ENCODE measurements at places on chromosomes 12 and 14.

DNA sequence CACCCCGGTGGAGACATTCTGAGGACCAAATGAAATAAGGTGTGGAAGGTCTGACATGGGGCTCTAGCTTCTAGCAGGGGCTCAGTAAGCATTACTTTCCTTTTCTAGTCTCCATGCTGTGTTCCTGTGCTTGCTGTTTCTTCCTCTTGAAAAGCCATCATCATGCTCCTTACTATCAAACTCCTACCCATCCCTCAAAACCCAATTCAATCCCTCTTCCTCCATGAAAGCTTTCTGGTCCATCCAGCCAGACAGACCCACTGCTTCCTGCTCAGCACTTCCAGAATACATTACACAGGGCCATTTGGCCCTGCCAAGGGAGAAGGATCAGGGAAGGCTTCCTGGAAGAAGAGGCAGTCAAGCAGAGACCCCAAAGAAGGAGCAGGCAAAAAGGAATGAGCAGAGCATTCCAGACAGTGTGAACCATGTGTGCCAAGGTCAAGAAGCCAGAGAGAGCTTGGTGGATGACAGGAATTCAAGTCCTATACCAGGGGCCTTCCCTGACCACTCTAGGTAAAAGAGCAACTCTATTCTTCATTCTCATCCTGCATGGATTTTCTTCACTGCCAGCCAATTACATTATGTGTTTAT is 59.5 kb downstream of the NUAK1 start:
- DNase-seq = no peak

DNA sequence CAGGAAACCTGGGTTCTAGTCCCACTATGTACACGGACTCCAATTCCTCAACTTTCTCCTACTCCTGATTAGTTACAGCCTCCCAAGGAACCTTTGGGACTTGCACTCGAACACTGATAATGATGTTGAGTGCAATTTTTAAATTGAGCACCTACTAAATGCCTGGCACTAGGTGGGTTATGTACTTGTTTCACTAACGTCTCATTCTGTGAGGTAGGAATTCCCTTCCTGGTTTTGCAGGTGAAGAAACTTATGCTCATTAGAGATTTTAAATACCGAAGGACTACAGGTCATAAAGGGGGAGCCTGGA is 536 bp downstream of the PARPBP start:
- DNase-seq = no peak

DNA sequence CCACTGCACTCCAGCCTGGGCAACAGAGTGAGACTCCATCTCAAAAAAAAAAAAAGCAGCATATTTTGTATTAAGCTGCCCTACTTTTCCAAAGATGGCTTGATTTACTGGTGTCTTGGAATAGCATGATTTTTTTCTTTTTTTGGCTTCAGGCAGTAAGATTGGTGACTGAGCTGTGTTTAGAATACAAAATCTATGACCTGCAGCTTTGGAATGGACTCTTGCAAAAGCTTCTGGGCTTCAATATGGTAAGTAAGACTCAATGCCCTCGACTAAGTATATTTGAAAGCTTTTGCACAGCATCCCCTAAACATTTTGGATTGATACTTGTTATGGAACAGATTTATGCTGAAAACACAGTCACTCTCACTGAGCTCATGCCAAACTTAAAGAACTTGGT is 87.8 kb downstream of the KNTC1 start:
- DNase-seq = no peak

GRCh38 chr12:14930299-14930698 is 8.0 kb downstream of the ERP27 start:
- no peak for DNase-seq

GRCh38 chr12:49097381-49097780 is 2.8 kb upstream of the DHH start:
- DNase-seq = no peak

DNA sequence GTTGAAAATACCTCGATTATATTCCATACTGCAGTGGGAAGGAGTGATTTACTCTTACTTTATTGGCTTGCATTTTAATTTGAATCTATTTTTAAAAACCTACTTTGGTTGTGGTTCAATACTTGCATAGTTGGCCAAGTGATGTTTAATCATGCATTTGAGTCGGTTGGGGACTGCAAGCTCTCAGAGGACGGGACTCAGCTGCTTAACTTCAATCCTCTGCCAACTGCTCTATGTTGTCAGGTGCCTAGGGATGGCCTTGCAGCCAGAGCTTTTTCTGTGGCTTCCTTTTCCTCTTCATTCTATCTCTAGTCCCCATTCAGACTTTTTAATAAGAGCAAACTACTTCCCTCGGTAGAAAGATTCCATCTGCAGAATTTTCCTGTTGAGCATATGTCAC is 53.4 kb upstream of the KRR1 start:
- DNase-seq = no peak

- DNase-seq = peak; percentile 41
Observed at GRCh38 chr12:1643905-1644533, 15.0 kb downstream of the WNT5B start.

DNA sequence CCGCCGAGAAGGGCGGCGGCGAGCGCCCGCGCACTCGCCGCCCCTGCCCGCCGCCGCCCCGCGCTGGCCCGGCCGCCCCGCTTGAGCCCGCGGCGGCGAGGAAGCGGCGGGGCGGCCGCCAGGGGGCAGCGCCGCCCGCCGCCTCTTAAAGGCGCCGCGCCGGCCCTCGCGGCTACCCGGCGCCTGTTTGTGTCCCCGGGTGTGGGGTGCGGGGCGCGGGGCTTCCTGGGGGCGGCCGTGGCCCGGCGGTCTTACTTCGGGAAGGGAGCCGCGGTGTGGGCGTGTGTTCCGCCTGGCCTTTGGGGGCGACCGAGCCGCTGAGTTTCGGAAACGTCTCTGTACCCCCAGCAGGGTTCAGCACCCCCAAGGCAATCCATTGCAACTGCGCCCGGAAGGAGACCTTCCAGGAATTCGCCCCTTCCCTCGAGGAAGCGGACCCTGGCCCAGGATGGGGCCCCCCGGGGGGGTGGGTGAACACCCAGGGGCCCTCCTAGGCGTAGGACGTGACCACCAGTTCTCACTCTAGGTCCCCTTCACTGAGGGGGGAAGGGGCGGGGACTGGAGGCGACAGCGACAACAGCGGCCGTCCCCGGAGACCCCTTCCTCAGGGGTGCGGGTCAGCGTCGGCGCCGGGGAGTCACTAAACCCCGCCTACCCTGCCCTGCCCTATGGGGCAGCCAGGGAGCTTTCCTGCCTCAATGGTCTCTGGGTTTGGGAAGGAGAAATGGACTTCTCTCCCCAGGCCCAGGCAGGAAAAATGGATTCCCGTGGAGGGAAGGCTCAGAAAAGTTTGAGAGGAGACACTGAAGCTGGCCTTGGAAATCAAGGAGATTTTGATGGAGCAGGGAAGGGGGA is at the start of gene ITPK1:
ITPK1 (minus strand) TSS at position 105 of the 855 bp plus-strand sequence. CDS start 762 bp downstream, outside the sequence.
- DNase-seq = peak; percentile 42

- no peak for DNase-seq
Observed at GRCh38 chr14:31937730-31938346, 139.3 kb upstream of the ARHGAP5 start.

DNA sequence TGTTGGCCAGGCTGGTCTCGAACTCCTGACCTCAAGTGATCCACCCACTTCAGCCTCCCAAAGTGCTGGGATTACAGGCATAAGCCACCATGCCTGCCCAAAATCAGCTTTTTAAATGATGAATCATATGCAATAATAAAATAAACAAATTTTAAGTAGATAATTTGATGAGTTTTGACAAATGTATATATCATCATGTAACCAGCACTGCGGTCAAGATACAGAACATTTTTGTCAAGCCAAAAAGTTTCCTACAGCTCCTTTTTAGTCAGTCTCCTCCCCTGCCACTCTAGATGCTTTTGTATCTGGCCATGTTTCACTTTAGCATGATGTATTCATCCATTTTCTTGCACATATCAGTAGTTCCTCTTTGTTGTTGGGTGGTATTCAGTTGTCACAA is 17.2 kb downstream of the FRMD6 start:
- DNase-seq = no peak

- no peak for DNase-seq
Observed at GRCh38 chr12:50415899-50416479, 15.3 kb downstream of the LARP4 start.

DNA sequence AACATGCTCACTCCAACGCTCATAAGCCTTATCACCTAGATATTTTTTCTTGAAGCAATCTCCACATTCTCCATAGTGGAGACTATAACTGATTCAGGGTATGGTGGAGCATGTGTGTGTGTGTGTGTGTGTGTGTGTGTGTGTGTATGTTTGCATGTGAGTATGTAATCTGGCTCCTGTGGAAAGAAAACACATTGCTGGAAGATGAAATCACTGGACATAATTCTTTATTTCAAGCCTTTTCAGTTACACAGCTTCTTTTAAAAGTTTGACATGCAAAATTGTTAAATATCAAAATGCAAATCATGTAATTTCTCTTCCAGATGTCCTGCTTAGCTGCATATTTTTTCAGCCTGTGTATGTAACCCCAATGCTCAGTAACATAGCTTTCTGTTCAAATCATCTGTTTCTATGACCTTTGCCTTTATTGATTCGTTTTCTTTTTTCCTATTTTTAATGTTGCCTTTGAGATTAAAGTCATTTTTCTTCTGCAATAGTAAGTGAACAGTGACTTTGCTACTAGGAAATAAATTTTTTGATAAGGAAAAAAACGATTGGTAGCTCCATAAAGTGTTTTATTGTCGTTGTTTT is 80.5 kb upstream of the BTG1 start:
- DNase-seq = no peak

- no peak for DNase-seq
Observed at GRCh38 chr14:55908106-55908505, 210.1 kb upstream of the PELI2 start.

- DNase-seq = no peak
Observed at GRCh38 chr12:121282072-121282742, 14.3 kb downstream of the CAMKK2 start.

DNA sequence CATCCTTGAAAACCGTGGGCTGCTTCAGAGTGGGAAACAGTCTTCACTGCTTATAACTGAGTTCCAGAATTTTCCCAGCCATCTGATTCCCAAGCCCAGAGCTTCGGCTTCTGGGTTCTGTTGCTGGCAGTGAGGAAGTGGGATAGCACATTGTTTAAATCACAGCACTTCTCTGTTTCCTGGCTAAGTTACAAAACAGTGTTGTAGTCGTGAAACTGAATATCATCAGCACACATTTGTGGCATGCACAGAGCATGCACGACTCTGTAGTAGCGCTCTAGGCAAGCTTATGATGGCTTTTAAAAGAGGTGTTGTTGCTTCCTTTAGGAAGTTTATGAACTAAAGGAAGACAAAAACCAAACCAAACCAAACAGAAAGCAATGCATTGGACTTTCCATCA is 1005.5 kb downstream of the NRXN3 start:
- no peak for DNase-seq
